ENCODE measurements at places on chromosomes 6 and 20.

GRCh38 chr20:53914781-53915445 lies 155.5 kb downstream of the BCAS1 start:
- DNase-seq, result no peak

- no peak for DNase-seq
Measured at GRCh38 chr6:135951169-135951568, 99.7 kb downstream of the PDE7B start.

- no peak for DNase-seq
Measured at GRCh38 chr6:43968110-43968965, 158.9 kb downstream of the MRPL14 start.

DNA sequence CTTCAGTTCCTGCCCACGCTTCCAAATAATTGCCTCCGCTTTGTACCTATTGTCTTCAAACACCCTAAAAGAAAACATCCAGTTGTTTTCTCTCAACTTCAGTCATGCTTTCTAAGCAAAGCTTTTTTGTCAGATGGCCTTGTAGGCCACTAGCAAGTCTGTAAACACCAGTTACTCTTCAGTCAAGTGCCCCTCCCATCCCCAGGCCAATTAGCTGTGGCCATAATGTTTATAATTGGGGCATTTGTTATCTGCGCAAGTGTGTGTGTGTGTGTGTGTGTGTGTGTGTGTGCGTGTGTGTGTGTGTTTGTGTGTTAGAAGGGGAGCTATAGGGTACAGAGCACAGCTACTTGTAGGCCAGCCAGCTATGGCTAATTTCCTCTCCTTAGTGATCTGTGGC lies 272.4 kb upstream of the MARCKS start:
- no peak for DNase-seq

- no peak for DNase-seq
Measured at GRCh38 chr6:126535595-126535994, 195.7 kb downstream of the CENPW start.

GRCh38 chr20:13331536-13331935 lies 110.5 kb downstream of the ISM1 start:
- no peak for DNase-seq

- DNase-seq, result no peak
Measured at GRCh38 chr20:46388937-46389336, 17.5 kb downstream of the ELMO2 start.

GRCh38 chr6:56329271-56330050 lies 82.1 kb upstream of the COL21A1 start:
- no peak for DNase-seq

DNA sequence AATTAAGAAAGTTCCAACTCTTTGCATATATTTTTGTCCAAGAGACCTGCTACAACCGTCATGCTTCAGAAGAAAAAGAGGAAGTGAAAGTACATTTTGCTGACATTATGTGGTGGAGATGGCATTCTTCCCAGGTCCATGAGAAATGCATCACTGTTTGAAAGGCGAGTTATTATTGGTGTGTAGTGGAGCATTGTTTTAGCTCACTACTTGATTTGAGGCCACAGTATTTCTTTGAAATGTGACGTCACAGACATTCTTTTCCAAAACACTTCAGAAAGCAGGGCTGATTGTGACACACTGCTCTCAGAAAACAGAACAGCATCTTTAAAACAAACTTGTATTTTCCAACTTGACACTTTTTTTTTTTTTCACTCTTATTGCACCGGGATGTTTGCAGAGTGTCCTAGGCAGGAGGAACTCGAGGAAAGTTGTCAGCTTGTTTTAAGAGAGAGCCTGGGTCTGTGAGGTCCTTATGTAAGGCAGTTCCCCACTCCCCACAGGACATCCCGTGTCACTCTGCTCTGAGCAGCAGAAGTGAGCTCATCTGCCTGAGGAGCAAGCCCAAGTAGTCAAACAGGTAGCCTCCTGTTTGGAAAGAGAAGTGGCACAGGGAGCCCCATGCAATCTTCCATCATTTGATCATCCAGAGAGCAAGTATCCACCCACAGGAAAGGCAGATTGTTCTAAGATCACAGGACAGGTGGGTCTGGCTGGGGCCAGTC lies 1.1 kb downstream of the SPTLC3 start:
- DNase-seq, result peak; percentile 77

Measured in inflammatory macrophage treated with lipopolysaccharide for 1 hour (primary cell).